ENCODE measurements at places on chromosomes 3 and 15.

- no peak for DNase-seq
- no peaks in the 10 kb centered on the region for H3K27me3 ChIP-seq
- no peaks in the 10 kb centered on the region for H3K36me3 ChIP-seq
- no peaks in the 10 kb centered on the region for H3K4me1 ChIP-seq
- no peak overlapping the region for H3K4me3 ChIP-seq
- no peak overlapping the region for H3K27ac ChIP-seq
Observed at GRCh38 chr3:113275929-113276750, 64.8 kb downstream of the BOC start.

- no peaks in the 10 kb centered on the region for H3K27me3 ChIP-seq
- no peak for DNase-seq
- no peak overlapping the region for H3K4me3 ChIP-seq
- no peak overlapping the region for H3K27ac ChIP-seq
- H3K36me3 ChIP-seq: no peaks in the 10 kb centered on the region
- H3K4me1 ChIP-seq: no peaks in the 10 kb centered on the region
Observed at GRCh38 chr15:100901296-100901695, 17.9 kb upstream of the LRRK1 start.

- H3K36me3 ChIP-seq: no peaks in the 10 kb centered on the region
- no peaks in the 10 kb centered on the region for H3K27me3 ChIP-seq
- no peaks in the 10 kb centered on the region for H3K4me1 ChIP-seq
- no peak overlapping the region for H3K4me3 ChIP-seq
Observed at GRCh38 chr3:105970283-105970682, 101.5 kb upstream of the CBLB start.

DNA sequence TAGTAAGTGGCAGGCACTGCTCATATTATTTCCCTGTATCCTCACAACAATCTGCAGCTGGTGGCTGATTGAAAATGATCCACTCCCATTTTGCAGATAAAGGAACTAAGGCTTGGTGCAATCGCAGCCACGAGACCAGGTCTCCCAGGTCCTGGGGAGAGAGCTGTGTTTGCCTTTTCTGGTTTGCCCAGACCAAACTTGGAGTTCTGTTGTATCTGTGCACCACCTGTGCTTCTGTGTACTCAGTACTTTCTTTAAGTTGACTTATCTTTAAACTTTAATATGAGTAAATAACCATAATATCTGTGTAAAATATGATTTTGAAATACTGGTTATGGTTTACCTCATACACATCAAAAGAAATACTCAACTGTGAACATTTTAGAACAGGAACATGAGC is 625.7 kb upstream of the CFAP20DC start:
- no peaks in the 10 kb centered on the region for H3K36me3 ChIP-seq
- no peak overlapping the region for H3K27ac ChIP-seq
- no peak for DNase-seq
- H3K4me1 ChIP-seq: no peaks in the 10 kb centered on the region
- no peaks in the 10 kb centered on the region for H3K27me3 ChIP-seq

DNA sequence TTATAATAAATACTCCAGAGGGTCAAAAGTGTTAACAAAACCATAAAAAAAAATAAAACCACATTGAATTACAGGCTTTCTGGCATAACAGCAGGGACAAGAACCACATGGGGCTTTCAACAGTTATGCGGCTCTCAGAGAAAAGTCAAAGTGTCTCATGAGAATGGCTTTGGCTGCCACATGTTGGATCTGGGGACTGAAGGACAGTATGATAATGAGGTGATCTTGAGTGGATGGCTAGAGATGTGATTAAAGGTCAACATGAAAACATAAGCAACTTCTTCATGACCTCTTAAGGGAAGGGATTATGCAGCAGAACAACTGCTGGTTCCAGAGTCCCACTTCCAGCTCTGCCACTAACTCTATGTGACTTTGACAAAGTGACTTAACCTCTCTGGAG is 5.2 kb downstream of the RAB27A start:
- DNase-seq: no peak
- H3K36me3 ChIP-seq: no peaks in the 10 kb centered on the region
- H3K4me1 ChIP-seq: peaks cover 38% of the 10 kb centered on the region
- H3K27ac ChIP-seq: peak overlapping the region; percentile 64
- no peaks in the 10 kb centered on the region for H3K27me3 ChIP-seq
- no peak overlapping the region for H3K4me3 ChIP-seq

GRCh38 chr3:68467465-68467864 is 464.9 kb downstream of the TAFA4 start:
- no peaks in the 10 kb centered on the region for H3K4me1 ChIP-seq
- no peaks in the 10 kb centered on the region for H3K27me3 ChIP-seq
- H3K4me3 ChIP-seq: no peak overlapping the region
- no peaks in the 10 kb centered on the region for H3K36me3 ChIP-seq
